Trophoblast cell (in vitro differentiated cells and primary cell): ENCODE measurements at places on chromosomes 5 and 9.

DNA sequence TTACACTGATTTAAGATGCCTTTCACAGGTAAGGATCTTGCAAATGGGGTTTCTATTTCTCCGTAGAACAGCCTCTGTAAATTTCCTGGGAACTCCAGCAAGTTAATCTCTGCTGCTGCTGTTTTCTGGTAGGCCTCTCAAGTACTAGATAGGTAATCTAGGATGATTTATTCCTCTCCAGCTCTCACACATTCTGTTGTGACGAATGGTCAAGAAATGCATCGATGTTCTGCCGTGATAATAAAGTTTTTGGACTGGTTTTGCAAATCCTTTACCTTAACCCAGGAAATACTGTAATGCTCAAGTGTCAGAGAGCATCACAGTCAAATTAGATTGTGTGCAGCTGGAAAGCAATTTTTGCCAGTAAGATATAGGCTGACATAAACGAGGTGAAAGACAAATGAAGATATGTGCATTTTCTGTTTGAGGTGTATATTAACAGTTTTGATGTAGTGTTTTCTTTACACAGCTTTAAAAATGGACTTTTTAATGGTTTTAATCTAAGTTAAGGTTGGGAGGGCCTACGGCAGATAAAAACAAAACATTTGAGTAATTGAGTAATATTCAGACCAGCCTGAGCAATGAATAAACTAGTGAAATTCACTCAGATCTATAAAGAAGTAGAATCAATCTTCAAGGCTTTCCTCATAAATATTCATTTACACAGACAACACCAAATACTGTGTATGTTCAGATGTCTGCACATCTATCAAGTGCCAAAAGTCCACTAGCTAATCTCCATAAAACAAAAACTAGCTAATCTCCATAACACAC is 300.6 kb upstream of the EDIL3 start:
- no peak for DNase-seq

DNA sequence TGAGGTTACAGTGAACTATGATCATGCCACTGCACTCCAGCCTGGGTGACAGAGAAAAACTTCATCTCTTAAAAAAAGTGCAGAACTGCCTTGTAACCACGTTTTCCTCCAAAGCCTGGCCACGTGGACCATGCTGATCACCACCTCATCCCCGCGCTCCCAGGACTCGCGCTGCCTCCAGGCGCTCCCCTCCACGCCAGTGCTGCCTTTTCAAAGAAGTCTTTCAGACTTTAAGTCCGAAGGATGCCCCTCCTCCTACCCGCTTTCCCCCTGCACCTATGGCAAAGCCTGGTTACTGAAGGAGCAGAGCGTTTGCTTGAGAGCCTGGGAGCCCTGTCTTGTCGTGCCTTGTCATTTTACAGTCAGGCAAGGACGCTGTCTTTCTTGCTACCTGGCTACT is 43.8 kb downstream of the HABP4 start:
- DNase-seq, result no peak

DNA sequence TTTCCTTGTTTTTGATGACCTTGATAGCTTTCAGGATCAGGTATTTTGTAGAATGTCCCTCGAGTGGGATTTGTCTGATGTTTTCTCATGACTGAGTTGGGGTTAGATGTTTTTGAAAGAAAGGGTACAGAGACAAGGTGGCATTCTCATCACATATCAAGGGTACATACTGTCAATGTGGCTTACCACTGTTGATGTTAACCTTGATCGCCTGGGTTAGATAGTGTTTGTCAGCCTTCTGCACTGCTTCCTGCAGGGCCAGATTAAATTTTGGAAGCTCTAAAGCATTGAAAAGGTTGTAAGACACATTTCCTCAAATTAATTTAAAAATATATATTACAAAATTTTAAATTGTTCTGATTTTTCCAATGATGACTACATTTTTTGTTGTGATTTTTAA is 287.4 kb upstream of the ACTBL2 start:
- no peak for DNase-seq

DNA sequence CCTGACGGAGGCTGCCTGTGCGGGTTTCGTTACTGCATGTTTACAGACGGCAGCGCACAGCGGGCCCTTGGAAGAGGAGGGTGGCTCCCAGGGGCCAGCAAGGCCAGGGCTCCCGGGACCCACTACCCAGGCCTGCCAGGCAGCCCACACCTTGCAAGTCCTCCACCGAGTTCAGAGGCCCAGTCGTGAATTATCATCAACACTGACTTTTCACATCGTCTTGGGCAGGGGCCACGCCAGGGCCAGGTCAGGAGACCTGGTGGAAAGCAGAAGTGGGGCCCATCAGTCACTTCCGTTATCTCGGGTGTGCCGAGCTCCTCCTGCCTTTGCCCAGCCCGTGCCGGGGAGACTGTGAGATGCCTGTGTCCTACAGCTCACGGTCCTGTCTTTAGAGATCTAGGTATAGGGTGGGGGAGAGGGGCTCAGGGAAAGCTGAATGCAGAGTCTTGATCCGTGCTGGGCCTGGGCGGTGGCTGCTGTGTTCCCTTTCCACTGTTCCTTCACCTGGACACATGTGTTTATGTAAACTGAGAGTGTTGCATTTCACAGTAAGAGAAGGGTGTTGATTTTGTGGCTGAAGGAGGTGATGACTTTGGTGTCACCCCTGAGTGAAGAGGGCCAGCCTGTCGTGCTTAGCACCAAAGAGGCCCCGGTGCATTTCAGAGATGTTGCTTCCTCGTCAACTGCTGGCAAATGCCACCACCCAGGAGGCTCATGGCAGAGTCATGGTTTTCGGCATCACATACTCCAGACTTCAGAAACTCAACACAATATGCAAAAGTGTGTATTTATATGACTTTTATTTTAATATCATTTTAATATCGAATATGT is 175.2 kb downstream of the GAPVD1 start:
- DNase-seq, result no peak

DNA sequence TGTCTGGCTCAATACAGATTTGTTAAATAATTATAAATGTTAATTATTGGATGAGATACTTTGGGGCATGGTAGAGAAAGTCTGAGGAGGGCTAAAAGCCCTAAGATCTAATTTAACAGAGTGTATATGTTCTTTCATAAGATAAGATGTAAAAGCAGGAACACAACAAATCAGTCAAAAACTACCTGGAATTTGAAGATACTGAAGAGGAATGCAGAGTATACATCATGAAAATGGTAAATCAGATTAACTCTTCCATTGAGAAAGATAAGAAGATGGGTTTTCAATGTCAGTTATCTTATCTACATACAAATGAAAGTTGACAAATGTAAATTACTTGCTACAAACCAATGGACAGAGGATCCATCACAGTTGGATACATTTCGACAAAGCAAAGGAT is 107.3 kb upstream of the NFIB start:
- DNase-seq, result no peak

GRCh38 chr9:9117866-9118265 is 1318.3 kb upstream of the DMAC1 start:
- DNase-seq, result no peak

GRCh38 chr5:101163088-101163487 is 260.0 kb upstream of the ST8SIA4 start:
- no peak for DNase-seq

DNA sequence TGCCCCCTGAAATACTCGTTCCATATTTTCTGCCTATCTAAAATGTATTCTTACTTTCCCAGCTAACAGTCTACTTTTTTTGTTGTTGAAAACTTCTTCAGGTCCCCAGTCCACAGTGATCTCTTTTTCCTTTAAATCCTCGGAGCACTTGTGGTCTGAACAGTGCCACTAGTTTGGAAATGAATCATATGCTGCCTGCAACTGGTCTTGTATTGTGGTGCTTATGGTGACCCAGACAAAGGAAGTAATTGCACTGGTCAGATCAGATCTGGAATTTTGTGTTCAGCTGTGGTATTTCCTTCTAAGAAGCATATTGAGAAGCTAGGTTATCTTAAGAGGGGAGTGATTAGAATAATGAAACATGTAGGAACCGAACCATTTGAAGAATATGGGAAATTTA is 2.9 kb downstream of the UNC13B start:
- DNase-seq, result no peak

DNA sequence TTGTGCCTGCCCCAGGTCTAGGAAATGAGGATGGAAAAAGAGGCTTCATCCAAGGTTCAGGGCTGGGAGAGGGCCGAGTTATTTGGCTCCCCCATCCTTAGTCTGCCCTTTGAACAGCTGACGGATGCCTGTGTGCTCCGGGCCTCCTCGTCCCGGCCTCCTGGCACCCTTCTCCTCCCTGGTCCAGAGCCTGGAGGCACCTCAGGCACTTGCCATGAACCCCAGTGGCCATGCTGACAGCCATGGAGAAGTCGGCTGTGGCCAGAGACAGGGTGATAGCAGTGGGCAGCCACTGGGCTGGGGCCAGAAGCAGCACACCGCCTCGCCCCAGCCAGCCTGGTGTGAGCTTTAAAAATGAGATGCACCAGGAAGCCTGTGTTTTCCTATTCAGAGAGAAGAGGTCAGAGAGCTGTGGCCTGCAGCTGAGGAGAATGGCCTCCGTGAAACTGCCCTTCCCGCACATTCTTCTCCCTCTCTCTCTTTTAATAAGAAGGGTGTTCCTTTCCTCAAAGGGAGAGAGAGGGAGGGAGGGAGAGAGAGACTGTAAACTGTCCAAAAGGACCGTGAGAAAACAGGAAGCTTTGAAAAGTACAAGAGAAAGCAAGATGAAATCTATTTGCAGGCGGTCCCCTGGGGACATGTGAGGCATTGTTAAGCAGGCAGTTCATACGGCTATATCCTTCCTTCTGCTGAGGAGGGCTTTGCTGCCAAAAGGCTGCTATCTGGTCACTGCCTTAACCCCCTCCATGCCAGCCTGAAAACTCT is 55.3 kb downstream of the ZNF366 start:
- no peak for DNase-seq

DNA sequence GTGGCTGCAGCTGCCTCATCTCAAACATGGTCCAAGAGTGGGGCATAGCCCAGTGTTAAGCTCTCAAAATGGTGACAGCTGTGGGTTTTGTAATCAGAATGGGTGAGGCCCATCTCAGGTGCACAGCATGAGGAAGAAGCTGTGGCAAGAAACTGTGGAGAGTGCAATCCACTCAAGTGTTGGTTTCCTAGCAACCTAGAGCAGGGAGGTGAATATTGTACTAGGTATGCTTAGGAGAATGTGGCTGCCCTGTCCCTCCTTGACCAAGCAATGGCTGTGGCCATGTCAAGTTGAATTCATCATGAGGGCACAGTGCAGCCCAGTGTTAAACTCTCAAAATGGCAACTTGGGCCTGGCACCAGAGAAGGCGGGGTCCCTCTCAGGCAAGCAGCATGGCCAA is 160.5 kb upstream of the KCNN2 start:
- no peak for DNase-seq

GRCh38 chr5:17436761-17437221 is 61.2 kb upstream of the TAF11L2 start:
- no peak for DNase-seq
